ENCODE measurements at places on chromosomes 3 and 15.

- no peak for DNase-seq
Measured at GRCh38 chr3:11356269-11356668, 84.1 kb downstream of the ATG7 start.

GRCh38 chr3:177758126-177758525 lies 560.8 kb upstream of the TBL1XR1 start:
- no peak for DNase-seq

- DNase-seq = no peak
Measured at GRCh38 chr3:14153663-14154062, 24.7 kb downstream of the XPC start.

DNA sequence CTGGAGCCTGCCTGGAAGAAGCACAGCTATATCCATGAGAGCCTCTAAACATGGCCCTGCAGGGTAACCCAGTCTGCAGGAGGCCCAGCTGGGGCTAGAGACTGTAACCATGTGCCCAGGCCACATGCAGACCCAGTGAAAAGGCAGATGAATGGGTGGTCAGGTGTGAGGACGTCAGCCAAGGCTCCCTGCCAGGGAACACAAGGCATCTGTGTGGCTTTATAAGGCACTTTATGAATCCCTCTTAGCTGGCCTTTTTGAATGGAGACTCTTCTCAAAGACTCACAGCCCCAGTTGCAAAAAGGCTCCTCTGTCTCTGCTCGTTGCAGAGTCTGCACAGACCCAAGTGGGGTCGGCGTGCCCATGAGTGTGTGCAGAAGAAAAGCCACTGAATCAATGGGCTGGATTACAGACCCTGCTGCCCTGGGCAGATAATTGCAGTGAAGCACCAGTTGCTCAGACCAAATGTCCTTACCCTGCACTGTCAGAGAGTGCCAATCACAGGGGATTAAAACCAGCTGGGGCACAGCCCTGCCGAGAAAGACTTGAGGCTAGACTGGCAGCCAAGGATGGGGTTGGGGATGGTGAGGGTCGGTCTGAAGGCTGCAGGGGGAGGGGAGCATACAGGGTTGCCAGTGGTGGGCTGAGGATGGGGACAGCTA lies 154.2 kb downstream of the RAB11A start:
- no peak for DNase-seq

DNA sequence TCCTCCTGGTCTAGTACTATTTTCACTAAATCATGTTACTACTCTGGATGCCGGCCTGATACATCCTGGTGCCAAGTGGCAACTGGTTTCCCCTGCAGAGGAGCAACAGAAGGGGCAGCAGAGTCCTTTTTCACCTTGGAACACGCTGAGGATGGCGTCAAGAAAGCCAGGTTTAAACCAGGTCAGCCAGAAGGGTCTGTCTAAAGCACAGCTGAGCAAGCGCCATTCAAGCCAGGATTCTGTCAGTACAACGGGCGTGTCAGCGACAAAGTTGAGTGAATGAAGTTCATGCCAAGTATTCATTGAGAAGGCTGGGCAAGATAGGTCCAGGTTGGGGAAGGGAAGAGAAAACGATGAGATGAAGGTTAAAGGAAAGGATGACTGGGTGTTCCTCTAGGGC lies 88.2 kb downstream of the FBN1 start:
- DNase-seq = no peak

DNA sequence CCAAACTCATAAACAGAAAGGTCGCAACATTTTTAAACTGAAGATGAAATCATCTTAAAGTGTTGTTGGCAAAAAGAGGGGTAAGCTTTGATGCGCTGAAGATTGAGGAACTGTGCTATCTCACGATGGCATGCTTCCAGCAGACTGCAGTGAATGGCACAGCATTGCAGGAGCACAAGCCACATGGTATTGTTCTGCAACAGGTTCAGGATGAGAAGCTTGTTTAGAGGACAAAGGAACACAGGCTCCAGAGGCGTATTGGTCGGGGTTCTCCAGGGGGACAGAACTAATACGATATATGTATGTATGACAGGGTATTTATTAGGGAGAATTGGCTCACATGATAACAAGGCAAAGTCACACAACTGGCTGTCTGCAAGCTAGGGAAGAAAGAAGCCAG lies 13.8 kb upstream of the PLD1 start:
- no peak for DNase-seq

All from stromal cell of bone marrow (primary cell).